ENCODE measurements at places on chromosomes 11 and 22.

- DNase-seq: no peak
Measured at GRCh38 chr11:112382561-112382960, 121.9 kb upstream of the PLET1 start.

DNA sequence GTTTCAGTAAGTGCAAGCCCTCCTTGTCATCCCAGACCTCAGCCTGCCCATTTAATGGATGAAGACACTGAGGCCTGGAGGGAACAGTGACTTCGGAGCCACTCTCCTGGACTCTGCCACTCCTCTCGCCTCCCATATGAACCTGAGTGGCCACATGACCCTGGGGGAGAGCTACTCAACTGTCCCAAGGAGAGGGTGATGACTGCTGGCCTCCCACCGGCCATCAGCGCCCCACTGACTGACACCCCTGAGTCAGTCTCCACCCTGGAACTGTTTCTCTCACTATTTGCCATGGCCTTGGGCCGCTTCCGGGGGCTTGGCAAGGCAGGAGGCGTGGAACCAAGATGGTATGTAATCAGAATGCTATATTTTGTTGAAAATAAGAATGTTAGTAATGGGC, 17.1 kb downstream of the LRP5 start:
- no peak for DNase-seq

- peak; percentile 91 for DNase-seq
Measured at GRCh38 chr11:64864473-64865285, 13.7 kb downstream of the EHD1 start.

DNA sequence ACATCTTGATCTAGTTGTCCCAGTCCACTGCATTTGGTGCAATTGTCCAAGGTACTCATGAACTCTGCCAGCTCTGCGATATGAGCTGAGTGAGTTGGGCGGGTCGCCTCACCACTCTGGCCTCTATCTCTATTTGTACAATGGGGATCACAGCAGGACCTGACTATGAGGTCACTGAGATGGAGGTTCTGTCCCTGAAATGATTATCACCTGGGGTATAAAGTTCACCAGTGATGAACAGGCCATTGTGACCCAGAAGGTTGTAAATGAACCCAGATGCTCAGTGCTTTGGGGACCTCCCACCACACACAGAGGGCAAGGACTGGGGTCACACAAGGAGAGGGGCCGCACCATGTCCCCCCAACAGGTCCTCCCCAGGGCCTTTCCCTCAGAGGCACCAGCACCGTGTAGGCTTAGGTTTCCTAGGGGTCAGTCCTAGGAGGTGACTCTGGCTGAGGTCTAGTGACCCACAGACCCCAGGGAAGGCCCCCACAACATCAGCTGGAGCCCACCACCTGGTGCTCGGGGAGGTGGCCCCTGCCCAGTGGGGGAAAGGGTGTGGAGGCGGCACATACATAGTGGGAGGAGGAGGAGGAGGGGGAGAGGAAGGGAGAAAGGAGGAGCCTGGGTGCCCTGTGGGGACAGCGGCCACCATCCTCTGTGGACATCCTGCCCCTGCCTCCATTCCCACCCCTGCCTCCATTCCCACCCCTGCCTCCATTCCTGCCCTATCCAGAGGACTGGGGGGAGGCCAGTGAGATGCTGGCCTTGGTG, 25.0 kb upstream of the IGLL1 start:
- DNase-seq: no peak

DNA sequence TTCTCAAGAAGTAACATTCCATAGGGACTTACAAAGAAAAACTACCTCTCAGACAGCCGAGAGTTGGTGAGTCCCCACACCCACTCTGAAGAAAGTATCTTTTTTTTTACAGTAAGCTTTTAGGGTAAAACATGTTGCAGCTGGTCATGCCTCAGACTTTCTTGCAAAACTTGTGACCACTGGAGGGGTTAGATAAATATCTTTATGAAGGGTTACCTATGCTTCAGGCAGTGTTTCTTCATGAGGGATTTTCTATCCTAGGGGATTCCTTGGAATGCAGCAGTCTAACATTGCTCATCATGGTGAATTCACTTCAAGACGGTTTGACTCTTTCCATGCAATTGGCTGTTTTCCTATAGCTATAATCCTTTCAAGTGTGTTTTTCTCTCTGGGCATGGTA, 20.8 kb upstream of the SNX19 start:
- DNase-seq: no peak

DNA sequence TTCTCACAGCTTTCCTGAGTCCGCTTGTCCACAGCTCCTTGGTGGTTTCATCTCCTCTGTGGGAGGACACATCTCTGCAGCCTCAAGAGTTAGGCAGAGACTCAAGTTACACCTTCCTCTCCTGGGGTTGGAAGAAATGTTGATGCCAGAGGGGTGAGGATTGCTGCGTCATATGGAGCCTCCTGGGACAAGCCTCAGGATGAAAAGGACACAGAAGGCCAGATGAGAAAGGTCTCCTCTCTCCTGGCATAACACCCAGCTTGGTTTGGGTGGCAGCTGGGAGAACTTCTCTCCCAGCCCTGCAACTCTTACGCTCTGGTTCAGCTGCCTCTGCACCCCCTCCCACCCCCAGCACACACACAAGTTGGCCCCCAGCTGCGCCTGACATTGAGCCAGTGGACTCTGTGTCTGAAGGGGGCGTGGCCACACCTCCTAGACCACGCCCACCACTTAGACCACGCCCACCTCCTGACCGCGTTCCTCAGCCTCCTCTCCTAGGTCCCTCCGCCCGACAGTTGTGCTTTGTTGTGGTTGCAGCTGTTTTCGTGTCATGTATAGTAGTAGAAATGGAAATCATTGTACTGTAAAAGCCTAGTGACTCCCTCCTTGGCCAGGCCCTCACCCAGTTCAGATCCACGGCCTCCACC, 11.7 kb downstream of the RASD2 start:
- peak; percentile 68 for DNase-seq

DNA sequence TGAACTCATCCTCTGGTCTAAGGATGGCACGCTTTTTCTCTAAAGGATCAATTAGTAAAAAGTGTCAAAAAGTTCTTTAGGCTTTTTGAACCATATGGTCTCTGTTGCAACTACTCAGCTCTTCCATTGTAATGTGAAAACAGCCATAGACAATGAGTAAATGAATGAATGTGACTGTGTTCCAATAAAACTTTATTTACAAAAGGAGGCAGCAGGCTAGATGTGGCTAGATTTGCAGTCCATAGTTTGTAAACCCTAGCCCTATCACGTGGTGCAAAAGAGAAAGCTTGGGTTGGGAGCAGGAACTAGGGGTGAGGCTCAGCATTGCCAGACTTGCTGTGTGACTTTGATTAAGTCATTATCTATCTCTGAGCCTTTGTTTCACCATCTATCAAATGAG, 5.4 kb upstream of the NPAS4 start:
- no peak for DNase-seq

DNA sequence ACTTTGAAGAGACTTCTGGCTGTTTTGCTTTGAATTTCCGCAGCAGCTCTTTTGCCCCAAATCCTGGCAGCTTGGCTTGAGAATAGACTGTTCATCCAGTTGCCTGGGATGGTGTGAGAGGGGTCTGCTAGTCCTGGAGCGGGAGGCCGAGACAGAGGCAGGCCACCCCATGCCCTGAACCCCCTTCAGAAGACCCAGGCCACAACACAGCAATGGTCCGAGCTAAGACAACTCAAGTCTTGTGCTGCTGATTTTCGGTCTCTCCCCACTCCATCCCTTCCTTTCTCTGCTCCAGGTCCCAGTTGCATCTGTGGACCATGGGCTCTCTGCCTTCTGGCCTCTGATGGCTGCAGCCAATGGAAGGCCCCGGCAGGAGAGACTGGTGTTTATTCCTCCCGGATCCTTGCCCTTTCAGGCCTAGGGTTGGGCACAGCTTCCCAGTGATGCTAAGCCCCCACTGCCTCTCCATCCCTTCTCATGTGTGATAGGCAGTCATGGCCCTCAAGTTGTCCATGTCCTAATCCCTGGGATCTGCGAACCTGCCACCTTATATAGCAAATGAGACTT, 31.9 kb upstream of the TP53I11 start:
- no peak for DNase-seq

DNA sequence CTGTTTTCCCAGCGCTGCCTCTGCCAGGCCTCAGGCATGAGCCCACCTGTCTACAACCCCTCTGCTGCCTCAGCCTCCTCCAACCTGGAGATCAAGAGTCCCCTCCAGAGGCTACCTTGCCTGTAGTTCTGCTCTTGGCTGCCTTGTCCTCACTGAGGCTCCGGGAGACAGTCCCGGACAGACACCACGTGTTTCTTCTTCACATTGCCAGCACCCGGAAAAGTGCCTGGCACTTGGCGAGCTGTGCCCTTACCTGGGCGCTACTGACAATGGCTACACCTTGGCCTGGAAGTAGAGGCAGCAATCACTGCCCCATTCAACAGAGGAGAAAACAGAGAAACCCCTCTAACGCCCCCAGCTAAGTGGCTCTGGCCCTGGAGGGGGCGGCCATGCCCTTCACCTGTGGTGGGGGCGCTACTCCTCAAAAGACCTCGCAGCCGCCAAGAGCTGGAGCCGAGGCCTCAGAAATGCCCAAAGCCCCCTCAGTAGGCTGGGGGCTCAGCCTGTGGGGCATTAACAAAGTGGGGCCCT, 3.0 kb upstream of the NAP1L4 start:
- DNase-seq: no peak

DNA sequence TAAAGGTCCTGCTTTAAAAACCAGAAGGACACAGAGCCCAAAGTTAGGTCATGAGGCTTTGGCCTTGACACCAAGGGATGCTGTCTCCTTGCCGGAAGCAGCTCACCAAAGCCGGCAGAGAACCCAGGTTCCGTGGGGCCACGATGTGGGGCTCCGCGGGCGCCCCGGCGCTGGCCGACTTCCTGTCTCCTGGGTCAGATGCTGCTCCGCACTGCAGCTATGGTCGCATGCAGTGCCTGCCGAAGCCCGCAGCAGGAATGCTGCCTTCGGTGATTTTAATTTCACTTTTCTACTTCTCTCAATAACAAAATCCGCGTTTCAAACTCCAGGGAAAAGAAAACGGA, 454 bp upstream of the OTUB1 start:
- DNase-seq: no peak

DNA sequence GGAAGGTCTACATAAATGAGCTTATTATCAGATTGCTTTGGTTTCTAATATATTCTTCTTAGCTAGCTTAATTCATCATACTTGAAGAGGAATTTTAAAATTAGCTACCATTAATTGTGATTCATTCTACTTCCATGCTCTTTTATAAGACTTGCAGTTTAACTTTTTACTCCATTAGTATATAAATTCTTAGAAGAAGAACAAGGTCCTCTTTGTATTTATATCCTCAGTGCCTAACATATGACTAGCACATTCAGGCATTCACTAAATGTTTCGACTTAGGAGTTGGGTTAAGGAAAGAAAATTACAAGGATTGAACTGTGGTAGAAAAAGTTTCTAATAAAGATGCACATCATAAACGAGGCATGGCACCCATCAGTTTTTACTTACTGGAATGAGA, 1135.5 kb downstream of the JRKL start:
- DNase-seq: no peak

DNA sequence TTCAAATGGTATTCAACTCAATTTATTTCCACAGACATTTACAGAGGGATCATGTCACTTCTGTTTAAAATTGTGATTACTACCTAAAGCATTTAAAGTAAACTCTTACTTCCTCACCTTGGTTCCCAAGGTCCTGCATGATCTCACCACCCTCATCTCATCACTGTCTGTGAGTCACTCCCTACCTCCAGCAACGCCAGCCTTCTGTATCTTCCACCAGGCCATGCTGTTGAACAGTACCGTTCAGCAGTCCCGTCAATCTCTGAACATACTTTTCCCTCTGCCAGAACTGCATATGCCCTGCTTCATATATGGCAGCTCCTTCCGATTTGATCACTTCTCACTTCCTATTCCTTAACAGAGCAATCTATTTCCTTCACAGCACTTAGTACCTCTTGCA, 2.0 kb downstream of the FBXO3 start:
- DNase-seq: no peak

GRCh38 chr11:62457478-62457877, 38.6 kb downstream of the SCGB1A1 start:
- DNase-seq: no peak

DNA sequence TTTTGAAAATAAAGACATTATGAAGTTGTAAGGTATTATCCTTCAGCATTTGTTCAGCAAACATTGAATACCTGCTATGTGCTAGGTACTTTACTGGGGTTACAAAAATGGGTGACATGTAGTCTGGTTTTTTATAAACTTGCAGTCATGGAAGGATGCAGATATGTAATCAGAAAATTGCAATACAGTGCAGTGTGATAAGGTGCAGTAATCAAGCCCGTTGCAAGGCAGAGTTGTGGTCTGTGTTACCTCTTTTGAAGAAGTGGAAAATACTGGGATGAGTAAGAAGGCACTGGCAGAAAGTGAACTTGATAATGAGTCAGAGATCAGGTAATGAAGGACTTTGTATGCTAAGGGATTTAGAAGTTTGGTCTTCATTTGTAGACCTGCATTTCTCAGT, 8.1 kb downstream of the FBXO7 start:
- no peak for DNase-seq

DNA sequence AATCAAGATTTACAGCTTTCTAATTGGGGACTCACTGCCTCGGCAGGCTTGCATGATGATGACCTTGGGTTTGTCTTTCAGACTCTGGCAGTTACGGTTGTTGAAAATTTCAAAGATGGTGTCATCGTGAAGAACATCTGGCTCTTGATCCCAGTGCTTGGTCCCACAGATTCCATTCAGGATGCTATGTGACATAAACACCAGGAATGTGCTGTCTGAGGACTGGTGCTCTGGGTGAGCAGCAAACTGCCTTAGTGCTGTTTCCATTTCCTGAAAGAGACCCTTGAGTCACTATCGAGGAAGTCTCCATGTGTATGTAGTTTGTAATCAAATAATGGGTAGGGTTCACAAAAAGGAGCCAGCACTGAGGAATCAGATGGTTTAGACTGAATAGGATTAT, 7.1 kb downstream of the CASP12 start:
- DNase-seq: peak; percentile 75

DNA sequence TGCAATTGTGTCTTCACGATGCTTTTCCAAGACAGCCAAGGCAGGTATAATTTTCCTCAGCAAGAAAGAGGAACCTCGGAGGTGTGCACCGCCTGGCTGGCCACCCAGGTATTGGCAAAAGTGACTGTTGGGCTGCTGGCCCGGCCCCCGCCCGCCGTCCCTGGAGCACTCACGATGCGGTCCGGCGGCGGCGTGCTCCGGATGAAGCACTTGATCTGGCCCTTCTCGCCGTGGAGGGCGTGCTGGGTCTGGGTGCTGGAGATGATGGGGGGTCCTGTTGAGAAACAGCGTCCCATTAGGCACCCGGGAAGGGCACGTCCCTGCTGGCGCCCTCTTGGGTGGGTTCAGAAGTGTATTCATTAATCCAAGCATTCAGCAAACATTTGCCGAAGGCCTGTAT, 84.8 kb downstream of the ST3GAL4 start:
- no peak for DNase-seq

GRCh38 chr11:26936109-26936508, 57.8 kb upstream of the FIBIN start:
- DNase-seq: no peak
